ENCODE measurements at places on chromosomes 5 and 9.

GRCh38 chr9:94526951-94527350 is 27.9 kb upstream of the PCAT7 start:
- no peak for DNase-seq

GRCh38 chr9:133454325-133454724 is 5.5 kb upstream of the CACFD1 start:
- no peak for DNase-seq

DNA sequence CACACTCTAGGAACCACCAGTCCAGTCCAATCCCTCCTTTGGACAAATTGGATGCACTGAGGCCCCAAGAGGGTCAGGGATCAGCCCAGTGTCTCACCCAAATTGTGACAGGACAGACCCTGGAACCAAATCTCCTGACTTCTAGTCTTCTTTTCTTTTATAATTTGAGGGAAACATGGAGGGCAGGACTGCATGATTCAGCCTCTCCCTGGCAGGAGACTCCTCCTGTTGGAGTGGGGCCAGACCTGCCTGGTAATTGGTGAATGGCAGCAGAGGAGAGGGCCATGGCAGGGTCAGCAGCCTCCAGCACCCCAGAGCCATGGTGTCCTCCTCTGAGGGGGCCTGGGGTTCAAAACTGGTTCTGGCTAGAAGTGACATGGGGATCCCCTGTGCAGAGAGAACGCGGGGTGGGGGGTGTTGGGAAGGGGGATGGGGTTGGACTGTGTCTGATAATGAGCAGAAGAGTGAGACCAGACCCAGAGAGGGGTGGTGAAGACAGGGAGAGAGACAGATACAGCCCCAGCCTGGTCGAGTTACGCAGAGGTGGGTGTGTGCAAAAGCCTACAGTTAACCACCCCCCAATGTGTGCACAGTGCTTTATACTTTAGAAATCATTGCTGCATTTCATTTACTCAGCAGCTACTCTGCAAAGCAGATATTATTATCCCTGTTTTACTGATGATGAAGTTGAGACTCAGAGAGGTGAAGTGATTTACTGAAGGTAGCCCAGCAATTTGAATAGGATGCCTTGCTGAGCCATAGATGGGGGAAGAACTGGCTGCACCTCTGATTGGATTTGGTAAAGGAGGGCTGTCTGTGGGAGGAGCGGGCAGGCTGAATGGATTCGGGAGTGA is 3.8 kb upstream of the SYNPO start:
- no peak for DNase-seq

DNA sequence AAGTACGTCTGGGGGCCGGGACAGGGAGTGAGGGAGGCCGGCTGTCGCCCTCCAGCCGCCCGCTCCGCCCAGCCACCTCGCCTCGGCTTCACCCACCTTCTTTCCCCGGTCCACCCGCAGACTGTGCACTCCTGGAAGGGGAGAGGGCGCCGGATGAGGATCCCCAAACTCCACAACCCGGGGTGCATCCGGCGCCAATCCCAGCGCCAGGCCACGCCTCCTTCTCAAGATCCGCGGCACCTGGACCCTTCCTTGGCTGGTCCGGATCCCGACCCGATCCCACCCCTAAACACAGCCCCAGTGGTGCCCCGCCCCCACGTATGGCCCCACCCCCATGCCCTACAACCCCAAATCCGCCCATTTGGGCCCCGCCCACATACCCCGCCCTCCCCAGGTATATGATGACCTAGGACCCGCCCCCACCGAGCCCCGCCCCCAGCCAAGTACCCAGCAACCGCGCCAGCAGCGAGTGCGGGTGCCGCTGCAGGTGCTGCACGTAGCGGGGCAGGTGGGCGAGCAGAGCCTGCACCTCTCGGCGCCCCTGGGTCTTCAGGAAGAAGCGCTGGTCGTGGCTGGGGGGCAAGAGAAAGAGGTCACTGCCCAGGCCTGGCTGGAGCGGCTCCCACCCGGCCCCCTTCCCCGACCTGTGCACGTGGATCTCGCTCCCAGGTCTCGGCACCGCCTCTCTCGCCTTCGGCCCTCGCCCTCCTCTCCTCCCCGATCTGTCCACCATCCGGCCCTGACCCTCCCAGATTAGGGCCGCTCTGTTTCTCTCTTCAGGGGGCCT is 3.2 kb downstream of the PIP5KL1 start:
- no peak for DNase-seq

- no peak for DNase-seq
These were observed 929 bp downstream of the SH3PXD2B start for GRCh38 chr5:172453206-172453985.

DNA sequence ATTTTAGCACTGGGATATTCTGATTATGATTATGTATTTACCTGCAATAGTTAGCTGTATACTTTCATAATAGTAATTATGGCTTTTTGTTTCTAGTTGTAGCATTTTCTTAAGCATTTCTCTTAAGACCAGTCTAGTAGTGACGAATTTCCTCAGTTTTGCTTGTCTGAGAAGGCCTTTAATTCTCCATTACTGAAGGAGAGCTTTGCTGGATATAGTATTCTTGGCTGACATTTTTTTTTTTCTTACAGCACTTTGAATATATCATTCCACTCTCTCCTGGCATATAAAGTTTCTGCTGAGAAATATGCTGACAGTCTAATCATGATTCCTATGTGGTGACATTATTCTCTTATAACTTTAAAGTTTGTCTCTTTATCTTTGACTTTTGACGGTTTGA is 181.1 kb upstream of the DMRTA1 start:
- no peak for DNase-seq

- DNase-seq, result no peak
These were observed 142.6 kb downstream of the PBX3 start for GRCh38 chr9:125889476-125890419.

DNA sequence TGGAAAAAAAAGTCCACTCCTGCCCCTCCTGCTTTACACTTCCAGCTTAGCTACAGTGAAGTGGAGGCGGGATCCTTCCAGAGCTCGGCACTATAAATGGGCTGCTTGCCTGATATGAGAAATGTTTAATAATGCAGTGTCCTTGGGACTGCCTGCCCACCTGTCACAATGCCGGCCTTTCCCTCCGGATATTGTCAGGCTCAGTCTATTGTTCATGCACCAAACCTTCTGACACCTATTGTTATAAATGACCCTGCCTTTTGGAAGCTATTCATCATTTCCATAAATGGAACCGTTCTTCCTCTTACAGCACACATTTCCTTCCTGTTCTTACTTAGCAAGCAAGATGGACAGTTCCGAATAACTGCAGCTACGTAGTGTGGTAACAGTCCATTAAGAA is 146.3 kb downstream of the DMAC1 start:
- DNase-seq, result no peak

DNA sequence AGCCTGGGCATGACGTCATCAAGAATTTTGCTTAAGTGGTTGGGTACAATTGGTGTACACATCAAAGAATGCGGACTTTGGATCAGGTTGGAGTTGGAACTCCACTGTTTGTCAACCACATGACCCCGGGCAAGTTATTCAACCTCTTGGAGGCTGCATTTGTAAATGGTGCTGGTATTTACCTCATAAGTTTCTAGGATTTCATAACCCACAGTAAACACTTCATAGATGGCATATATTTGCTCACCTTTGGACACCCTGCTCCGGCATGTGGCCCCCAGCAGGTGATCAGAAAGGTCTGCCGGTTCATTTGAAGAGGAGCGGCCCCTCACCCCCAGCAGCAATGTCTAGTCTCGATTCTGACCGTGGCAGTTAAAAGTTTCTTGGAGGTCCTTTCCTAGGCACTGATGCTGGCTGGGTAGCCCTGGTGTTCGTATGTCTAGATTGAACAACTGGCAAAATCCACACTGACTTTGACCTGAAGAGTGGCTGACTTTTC is 60.6 kb downstream of the IL6ST start:
- DNase-seq, result no peak

- DNase-seq, result no peak
These were observed 185.9 kb downstream of the SEMA6A start for GRCh38 chr5:116388564-116389258.

DNA sequence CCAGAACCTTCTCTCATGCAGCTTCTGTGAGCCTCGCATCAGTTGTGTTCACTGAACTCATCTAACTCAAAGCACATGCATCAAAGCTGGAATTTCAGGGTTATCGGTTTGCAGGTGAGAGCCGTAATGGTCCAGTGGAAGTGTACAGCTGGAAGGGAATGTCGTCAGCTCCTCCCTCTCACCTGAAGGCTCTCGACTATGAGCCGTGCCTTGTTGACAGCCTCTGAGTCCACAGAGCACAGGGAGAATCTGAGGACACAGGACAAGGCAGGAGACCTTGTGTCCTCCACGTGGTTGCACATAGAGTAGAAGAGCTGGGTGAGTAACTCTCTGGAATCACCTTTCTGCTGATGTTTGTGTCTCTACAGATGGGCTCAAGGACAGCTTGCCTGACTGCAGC is 38.8 kb downstream of the PROP1 start:
- no peak for DNase-seq
